Fibroblast of skin of right biceps (primary cell): ENCODE measurements at places on chromosomes 1 and 21.

DNA sequence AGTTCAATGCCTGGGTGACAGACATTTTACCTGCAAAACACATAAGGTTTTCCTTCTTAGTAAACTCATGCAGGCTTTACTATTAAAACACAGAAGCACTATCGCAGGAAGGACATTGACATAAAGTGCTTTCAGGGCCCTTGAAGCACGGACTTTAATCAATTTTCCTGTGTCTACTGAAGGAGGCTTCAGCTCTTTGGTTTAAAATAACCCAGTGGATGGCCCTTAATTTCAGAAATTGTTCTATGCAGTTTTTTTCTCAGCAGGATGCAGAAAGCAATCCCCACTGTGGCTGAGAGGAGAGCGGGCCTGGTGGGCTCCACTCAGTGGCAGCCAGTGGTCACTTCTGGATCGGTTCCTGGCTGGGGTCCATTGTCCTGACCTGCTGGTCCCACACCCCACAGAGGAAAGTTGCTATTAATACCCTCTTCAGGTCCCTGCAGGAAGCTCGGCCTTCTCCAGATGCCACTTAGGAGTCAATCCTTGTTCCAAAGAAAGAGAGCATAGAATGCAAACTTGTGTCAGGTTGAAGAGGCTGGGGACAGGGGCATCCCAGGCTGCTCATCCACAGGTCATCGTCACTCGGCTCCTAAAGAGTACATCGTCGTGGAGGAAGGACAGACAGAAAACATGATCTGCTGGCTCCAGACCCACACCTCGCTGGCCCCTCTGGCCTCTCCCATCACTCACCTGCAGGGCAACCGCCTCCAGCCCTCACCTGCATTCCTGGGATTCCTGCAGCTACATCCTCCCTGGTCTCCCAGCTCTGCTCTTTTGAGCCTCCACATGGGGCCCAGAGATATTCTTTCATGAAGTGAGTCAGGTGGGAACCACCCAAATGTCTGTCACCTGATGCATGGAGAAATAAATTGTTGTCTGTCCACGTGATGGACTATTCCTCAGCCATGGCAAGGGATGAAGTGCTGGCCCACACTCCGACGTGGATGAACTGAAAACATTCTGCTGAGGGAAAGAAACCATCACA is 153.1 kb downstream of the PSMG1 start:
- no peak for DNase-seq

- peak; percentile 66 for DNase-seq
These were observed 563 bp upstream of the NFIA start for GRCh38 chr1:61081686-61082310.

GRCh38 chr21:15843766-15844165 is 114.0 kb downstream of the USP25 start:
- no peak for DNase-seq

DNA sequence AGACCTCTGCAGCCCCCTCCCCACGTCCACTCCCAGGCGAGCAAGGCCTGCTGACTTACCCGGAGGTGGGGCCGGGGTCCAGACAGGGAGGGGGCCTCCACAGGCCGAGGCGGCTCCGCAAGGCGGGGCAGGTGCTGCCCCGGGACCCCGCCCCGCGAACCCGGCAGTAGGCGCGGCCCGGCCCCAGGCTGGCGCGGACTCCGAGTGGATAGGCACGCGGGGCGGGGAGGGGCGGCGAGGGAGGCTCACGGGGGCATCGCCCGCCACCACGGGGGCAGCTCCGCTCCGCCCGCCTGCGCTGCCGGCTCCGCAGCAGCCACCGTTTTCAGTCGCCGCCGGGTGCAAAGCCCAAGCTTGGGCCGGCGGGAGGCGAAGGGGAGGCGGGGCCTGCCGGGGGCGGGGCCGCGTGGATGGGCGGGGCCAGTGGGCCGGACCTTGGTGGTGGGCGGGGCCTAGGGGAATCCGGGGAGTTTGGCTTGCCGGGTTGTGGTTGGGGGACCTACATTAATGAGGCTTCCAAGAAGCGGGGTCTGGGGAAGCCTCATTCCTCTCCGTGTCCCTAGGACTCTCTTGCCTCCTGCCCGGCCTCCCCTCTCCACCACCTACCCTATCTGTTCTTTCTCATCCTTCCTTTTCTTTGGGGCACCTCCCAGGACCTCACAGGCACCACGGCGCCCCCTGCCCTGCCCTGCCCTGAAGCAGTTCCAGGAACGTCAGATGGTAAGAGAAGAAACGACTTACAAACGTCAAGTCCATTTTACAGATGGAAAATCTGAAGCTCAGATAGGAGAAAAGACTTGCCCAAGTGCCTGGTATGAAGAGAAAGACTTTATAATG is at the start of gene RIMS3:
Gene RIMS3 (minus strand): TSS at position 348 of the 837 bp plus-strand sequence. CDS start 23,757 bp downstream, outside the sequence.
- peak; percentile 49 for DNase-seq

DNA sequence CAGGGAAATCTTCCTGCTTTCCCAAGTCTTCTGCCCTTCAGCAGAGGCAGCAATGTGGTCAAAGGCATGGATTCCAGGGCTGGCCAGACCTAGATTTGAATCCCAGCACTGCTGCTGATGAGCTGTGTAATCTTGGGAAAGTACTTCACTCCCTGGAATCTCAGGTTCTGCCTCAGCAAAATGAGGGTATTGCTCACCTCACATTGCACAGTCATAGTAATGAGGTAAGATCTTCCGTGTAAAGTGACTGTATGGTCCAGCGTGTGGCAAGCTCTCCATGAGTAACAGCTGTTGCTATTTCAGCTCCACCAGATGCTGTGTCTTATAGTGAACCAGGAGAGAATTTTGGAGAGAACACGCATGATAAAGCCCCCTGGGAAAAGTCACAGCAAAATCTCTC is 56.1 kb upstream of the F3 start:
- peak; percentile 69 for DNase-seq

- no peak for DNase-seq
These were observed 267.9 kb downstream of the ZNF326 start for GRCh38 chr1:90262791-90263190.

- no peak for DNase-seq
These were observed 8.2 kb upstream of the ASAP3 start for GRCh38 chr1:23492132-23492720.

DNA sequence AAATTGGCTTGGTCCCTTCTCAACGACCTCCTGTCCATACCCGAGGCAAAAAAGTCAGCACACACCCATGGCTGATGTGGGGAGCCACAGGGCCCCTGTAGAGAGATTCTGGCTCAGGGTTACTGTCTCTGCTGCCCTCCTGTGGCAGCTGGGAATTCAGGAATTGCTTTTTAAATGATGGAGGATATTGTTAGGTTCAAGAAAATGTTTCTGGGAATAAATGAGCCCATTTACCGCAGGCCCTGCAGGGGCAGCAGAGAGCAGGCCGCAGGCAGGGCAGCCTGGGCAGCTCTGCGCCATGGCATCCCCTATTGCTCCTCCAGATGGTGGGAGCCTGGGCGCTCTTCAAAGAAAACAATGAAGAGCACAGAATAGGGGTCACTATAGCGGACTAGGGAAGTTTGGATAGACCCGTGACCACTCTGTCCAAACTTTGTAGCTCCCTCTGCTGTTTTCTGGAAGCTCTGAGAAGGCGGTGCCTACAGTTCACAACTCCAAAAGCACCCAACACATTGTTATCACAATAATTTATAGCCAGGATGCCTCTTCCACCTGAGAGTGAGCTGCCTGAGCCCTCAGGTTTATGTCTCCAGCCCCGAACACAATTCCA is 201.1 kb downstream of the BACH1 start:
- peak; percentile 60 for DNase-seq

DNA sequence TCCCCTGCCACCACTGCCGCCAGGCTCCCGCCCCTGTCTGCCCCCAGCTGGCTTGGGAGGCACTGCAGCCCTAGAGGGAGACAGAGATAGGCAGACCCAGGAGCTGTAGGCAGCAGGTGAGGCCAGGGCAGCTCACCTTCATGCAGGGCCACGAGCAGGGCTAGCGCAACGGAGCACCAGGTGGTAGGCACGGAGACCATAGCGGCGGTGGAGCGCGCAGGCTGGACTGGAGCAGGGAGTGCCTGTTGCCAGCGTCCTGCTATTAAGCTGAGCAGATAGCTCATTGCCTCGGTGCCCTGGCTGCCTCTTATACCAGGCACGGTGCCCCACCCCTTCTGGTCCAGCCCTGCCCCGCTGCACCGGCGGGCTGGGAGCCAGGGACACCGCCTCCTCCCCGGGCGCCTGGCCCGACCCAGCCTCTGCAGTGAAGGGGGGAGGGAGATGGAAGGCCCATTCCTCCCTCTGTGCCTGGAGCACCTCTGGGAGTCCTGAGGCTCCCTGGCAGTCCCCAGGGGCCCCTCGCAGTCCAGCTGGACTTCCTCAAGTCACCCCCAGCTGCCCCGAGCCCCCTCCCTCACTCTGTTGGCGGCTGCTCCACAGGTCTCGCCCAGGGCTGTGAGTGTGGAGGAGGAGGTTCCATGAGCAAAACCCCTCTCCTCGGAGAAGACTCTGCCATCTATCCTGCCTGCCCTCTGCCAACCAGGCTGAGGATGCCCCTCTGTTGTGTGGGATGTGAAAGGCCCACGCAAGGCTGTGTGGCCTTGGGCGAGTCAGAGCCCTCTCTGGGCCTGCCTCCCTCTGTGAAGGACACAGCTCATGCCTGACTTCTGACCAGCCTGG is at the start of gene EDN2:
Gene EDN2 (minus strand): TSS at position 282 of the 840 bp plus-strand sequence. CDS start 82 bp downstream, at position 200.
- no peak for DNase-seq

GRCh38 chr1:218718206-218718605 is 373.1 kb downstream of the TGFB2 start:
- DNase-seq = peak; percentile 49

DNA sequence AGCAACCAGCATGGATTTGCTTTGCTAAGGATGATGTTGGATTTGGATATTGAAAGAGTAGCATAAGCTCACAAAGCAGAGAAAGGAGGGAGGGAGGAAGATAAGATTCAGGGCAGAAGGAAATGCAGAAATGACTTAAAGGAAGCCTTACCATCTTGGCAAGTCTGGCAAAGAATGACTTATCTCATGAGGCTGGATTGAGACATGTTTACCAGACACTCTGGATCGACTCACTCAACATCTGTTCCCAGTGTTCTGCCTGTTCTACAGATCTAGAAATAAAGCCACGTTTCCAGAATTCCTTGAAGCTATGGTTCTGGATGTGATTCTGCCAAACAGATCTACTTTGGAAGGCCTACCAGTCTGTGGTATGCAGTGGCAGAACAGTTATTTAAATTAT is 38.8 kb upstream of the CTBS start:
- DNase-seq = no peak

GRCh38 chr1:69077633-69078032 is 490.1 kb upstream of the LRRC7 start:
- DNase-seq = no peak

DNA sequence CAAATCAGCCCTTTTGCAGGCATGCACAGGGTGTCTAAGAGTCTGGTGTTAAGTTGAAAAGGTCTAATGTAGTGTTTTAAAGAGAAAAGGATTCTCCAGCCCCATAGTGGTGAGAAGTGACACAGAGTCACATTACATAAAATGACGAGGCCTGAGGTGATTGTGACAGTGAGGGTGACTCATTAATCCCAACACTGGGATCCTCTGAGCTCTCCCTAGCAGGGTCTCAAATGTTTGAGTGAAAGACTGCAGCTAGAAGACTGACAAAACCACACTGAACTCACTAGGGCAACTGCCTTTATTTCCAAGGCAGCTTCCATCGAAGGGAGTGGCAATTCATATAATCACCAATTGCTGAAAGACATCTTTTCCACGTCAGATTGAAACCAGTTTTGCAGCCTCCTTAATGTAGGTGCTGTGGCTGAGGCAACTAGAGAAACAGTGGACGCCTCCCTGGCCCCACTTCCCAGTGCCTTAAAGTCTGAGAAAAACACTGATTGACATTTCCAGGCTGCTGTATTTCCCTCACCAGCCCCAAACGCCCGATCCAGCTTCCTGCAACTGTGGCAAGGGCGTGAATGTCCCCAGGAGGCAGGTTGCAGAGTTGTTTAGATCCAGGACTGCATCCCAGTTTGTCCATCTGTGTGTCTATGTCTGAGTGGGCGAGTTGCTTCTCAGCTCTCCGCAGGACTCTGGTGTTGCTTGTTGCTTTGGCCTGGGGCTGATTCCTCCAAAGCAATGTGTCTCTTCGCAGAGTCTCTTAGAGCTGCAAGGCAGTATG is 81.4 kb downstream of the RUNX1 start:
- peak; percentile 62 for DNase-seq
